ENCODE measurements at places on chromosomes 5 and 9.

- DNase-seq, result no peak
Observed at GRCh38 chr5:90560771-90561170, 2.2 kb downstream of the ADGRV1 start.

DNA sequence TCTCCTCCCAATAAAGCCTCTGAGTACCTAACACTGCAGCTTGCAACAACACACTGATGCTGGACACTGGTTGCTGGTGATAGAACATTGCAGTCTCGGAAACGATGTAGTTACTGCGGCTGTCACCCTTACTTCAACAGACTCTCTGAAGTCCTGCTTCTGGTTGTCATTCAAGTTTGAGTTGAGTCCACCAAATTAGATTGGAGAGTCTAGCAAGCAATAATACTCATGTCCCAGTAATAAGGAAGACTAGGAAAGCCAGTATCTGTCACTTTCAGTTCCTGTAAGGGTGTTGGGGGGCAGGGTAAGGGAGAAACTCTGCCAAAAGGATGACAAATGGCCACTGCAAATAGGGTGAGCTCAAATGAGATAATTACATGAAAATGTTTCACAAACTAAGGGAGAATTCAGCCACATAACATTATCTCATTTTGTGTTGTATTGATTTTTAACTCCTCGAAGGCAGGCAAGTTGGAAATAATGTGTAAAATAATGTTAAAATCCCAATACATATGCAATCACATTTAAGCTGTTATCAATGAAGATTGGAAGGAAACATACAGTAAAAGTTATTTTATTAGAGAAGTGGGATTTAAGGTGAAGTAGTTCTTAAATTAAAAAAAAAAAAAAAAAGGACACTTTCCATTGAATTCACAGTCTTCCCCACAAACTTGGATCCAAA, 849 bp upstream of the IFT74 start:
- DNase-seq, result no peak

DNA sequence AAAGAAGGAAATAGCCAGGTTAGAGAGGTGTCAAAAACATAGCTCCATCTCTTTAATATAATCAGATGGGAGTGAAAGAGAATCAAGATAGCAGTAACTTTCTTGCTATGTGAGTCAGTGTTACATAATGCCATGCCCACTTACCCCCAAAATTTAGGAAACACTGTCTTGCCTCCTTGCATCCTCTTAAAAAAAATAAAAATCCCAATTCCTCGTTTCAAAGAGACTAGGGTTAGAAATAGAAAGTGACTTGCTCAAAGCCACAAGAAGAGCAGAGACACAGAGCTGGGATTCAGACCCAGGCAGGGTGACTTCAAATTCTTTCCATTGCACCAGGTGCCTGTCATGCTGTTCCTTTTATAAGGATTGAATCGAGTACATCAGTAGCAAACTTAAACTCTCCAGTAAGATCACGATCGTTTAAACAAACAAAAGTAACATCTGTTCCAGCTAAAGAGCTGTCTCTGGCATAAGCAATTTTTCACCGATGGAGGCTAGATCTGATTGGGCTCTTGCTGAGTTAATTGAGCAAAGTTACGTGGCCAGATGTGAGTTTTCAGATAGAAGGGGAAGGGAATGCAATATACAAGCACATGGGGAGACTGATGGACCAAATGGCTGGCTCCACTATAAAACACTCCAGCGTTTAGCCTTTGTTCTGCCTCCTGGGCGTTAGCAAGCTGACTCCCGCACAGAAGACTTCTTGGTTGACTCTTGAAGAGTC, 176.9 kb downstream of the PALM2AKAP2 start:
- no peak for DNase-seq

GRCh38 chr9:134054891-134055811, 12.7 kb downstream of the BRD3 start:
- DNase-seq, result no peak

- DNase-seq, result no peak
Observed at GRCh38 chr5:135826994-135827671, 7.3 kb upstream of the SLC25A48 start.

DNA sequence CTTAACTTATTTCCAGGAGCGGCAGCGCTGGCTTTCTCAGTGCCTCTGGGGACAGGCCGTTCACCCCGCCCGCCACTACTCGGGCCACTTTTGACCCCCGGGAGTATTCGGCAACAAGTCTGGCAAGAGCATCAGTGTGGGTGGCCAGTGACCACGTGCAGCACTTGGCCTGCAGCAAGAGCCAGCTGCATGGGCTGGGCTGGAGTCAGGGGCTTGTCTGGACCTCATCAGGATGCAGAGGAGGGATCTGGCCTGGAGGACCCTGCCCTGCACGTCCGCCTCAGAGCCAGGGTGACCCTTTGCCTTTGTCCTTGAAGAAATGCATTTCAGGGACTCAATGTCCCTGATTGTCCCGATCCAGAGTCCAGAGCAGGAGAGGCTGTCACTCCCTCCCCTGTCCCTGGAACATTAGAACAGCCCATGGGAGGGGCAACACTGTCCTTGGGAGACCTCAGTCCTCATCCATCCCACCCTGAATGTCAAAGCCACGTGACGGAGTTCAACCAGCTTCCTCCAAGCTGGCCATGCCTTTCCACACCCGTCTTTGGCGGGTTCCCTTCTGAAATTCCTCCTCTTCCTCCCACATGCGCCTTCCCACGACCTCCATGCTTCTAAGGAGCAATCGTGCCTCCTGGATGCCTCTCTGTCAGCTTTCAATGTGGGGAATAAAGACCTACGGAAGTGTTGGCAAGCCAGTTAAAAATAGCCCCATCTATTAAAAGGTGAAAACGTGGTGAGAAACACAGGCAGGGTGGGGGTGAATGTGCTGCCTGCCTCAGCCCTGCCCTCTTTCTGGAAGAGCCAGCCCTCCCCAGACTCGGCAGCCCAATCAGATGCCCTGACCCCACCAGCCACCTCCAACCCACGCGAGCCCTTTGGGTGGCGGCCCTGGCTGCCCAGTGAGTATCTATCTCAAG, 99.0 kb downstream of the OLFM1 start:
- no peak for DNase-seq

GRCh38 chr5:120533581-120533980, 69.5 kb downstream of the PRR16 start:
- DNase-seq, result no peak

GRCh38 chr5:117497601-117498000, 923.0 kb upstream of the SEMA6A start:
- DNase-seq, result no peak

DNA sequence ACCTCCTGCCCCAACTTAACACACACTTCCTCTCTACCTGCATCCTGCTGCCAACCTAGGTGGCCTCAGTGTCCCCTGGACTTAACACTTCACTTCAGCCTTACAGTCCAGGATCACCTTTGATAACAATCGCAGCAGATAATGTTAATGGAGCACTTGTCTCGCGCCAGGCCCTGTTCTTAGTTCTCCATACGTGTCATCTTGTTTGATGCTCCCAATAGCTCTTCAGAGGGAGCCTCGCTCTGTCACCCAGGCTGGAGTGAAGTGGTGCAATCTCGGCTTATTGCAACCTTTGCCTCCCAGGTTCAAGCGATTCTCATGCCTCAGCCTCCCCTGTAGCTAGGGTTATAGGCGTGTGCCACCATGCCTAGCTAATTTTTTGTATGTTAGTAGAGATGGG, 62.7 kb upstream of the SHB start:
- DNase-seq, result no peak

- no peak for DNase-seq
Observed at GRCh38 chr5:65334077-65334476, 147.6 kb downstream of the ADAMTS6 start.

GRCh38 chr9:107462691-107463090, 26.9 kb downstream of the KLF4 start:
- no peak for DNase-seq

- no peak for DNase-seq
Observed at GRCh38 chr5:146076455-146076854, 28.9 kb downstream of the PLAC8L1 start.

DNA sequence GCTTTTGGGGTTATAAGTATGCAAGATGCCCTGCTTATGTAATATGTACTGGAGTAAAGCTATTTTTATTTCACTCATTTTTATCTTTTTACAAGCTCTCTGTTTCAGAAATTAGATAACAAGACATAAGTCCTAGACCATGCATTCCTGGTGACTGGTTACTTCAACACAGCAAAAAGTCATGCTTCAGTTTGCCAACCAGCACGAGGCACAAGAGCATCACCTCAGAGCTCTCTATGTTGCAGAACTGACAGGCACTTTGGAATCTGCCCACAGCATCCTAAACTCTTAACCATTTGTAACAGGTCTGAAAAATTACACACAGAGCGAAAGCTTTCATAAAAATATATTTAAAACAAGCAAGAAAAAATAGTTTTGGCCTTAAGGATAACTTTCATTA, 112.8 kb downstream of the MARCHF11 start:
- DNase-seq, result no peak

DNA sequence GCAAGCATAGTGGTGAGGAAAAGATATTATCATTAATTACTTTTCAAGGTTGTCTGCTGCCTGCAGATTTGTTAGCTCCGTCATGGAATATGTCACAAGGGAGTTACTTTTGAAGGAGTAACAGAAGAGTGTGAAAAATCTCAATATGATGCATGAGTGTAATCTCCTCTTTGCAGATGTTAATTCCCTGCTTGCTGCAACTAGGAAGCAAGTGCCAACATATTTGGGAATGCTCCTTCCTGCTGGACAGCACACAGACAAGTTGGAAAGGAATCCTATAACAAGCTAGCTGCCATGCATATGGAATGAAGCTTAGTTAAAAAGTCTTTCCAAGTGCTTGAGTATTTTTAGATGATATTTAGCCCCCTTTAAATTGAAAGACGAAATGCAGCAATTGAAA, 2023.6 kb upstream of the CDH6 start:
- no peak for DNase-seq

GRCh38 chr9:14842269-14842668, 68.0 kb downstream of the FREM1 start:
- no peak for DNase-seq

DNA sequence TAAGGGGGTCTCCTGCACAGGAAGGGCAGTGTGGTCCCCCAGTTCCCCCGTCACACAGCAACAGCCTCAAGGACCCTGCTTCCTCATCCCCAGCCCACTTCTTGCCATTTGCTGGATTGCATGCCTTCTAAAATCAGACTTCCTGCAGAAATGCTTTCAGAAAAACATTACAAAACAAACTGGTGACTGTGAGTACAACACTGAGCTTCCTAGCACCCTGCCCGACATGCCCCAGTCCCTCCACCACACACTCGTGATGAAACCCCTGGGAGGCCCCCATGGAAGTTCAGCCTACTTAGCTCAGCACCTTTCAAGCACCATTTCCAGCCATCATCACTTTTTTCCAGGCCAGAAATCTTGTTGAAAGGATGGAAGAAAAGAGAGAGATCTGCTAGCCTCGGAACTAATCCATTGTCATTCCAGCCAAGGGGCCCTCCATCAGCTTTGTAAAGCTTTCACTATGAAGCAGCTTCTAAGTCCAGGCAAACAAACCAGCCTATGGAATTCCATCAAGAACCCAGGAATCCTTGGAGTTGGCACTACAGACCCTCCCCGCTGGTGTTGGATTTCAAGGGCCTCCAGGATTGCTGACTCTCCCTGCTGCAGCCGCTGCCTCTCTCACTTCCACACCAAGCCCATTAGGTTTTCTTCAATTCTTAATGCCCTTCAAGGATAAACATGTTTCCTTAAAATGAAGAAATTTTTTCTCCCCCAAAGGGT, 114.6 kb downstream of the C5orf15 start:
- DNase-seq, result no peak

DNA sequence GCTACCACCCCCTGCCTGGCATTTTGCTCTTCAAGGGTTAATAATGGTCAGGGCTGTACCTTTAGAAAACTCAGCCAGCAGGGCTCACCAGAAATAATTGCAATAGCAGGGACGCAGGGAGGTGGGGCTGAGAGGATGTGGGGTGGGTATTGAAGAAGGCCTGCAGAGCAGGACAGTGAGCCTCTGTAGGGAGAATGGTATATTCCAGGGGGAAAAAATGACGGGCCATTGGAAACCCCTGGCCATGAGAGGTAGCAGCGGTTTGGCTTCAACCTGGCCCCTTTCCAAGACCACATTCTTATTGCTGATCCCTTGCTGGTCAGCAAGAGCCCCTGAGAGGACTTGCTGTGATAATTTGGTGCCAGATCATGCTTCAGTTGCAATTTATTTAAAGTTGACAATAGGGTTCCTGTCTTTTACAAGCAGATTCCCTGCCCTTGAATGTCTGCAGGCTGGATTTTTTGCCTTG, 36.7 kb upstream of the CTNNA1 start:
- DNase-seq, result no peak

- no peak for DNase-seq
Observed at GRCh38 chr9:26723486-26723885, 169.1 kb downstream of the CAAP1 start.

DNA sequence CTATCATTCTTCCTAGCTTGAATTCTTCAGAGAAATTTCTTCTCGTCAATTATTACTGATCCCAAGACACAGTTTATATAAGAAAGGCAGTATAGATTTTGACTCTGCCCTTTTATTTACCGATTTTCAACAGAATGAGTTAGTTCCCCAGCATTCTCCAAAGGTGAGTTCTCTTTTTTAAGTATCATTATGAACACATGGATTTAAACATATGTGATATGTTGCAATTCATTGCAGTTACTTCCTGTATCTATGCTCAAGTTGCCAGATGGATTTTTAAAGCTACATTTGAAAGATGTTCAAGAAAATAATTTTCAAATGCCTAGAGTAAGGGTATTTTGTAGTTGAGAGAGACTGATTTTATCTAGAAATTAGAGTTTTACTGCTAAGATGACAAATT, 8.4 kb downstream of the WDR41 start:
- DNase-seq, result no peak

DNA sequence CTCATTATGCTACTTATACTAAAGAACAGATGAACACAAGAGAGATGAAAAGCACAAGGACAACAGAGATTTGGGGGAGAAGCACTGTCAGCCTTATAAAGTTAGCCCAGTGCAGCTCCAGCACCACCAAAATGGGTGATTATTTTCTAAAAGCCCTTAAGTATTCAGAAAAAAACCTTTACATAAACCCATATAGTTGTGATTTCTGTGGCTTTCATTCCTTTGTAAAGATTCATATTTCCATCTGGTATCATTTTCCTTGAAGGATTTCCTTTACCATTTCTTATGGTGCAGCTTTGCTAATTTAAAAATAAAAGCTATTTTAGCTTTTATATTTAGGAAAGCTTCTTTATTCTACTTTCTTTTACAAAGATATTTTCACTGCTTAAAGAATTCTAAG, 311.0 kb downstream of the TMEM167A start:
- DNase-seq, result no peak

- DNase-seq, result no peak
Observed at GRCh38 chr5:177437623-177438022, 9.0 kb upstream of the PRR7 start.

DNA sequence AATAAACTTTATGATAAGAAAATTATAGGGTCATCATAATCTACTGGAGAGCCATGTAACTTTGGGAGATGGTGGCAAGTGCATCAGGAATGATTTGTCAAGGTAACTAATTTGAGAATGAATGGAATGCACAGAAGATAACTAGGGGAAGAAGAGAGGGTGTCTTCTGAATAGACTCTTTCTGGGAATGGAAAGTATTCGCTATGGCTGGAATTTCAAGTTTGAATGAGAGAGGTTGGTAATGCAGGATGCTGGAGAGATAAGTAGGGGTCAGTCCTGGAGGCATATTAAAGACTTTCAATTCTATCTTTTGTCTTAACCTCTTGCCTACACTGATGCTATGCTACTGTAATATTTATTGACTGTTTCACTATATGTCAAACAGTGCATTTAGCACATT, 714.2 kb downstream of the CETN3 start:
- DNase-seq, result no peak

- DNase-seq, result no peak
Observed at GRCh38 chr5:1075555-1075881, 36.3 kb downstream of the SLC12A7 start.
